Right ventricle myocardium inferior (tissue), 1 donor: ENCODE measurements at places on chromosomes 11 and 22. TPM values are rescaled to one million over a fixed set of nuclear protein-coding genes. Genes with fewer than 3 reads are reported as not detected.

DNA sequence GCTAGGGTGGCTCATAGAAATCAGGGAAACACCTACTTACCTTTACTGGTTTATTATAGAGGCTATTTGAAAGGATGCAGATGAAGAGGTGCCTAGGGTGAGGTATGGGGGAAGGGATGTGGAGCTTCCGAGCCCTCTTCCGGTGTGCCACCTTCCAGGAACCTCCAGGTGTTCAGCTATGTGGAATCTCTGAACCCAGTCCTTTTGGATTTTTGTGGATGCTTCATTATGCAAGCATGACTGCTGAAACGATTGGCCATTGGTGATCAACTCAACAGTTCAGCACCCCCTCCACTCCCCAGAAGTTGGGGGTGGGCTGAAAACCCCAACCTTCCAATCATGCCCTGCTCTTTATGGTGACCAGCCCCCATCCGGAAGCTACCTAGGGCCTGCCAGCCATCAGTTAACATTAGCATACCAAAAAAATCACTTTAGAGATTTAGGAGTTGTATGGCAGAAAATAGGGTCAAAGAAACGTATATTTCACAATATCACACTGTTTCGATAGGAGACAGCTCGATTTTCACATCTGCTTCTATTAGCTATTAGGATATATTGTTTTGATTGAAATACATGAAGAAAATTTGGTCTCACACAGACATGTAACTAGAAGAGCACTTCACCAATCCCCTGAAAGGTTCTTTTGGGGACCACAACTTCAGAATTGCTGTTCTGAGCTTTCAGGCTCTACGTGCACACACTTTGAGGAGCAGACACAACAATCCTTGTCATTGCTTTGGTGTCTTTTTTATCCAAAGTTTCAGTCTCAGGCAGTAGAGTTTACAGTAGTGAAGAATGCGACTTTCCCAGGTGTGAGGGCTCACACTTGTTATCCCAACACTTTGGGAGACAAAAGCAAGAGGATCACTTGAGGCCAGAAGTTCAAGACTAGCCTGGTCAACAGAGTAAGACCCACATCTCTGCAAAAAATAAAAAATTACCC is 3.3 kb upstream of the POLR2G start:
- DNase-seq: no peak

The SULT4A1 gene
- total RNA-seq: 0.14 TPM

DNA sequence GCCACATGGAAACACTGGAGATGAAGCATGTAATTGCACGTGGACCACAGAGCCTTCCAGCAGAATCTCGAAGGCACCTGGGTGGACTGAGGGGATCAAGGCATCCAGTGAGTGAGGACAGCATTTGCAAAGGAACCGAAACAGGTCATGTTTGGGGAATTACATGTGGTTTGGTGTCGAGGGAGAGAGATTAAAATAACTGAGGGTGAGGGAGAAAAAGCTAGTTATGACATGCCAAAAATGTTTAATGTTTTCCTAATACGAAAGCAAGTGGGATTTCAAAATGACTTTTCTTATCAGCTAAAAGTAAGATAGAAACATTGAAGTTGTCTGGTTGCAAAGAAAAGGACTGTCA is 157.1 kb downstream of the BLID start:
- DNase-seq: no peak

- DNase-seq: no peak
Observed at GRCh38 chr22:37684803-37685615, 1.1 kb upstream of the NOL12 start.

The SMCO4 gene
- total RNA-seq: 45.3 TPM

The CDC42EP2 gene
- 16.7 TPM for total RNA-seq
